ENCODE measurements at places on chromosomes 2 and 18.

- no peak for DNase-seq
These were observed 100.8 kb downstream of the ASB1 start for GRCh38 chr2:238527565-238527964.

DNA sequence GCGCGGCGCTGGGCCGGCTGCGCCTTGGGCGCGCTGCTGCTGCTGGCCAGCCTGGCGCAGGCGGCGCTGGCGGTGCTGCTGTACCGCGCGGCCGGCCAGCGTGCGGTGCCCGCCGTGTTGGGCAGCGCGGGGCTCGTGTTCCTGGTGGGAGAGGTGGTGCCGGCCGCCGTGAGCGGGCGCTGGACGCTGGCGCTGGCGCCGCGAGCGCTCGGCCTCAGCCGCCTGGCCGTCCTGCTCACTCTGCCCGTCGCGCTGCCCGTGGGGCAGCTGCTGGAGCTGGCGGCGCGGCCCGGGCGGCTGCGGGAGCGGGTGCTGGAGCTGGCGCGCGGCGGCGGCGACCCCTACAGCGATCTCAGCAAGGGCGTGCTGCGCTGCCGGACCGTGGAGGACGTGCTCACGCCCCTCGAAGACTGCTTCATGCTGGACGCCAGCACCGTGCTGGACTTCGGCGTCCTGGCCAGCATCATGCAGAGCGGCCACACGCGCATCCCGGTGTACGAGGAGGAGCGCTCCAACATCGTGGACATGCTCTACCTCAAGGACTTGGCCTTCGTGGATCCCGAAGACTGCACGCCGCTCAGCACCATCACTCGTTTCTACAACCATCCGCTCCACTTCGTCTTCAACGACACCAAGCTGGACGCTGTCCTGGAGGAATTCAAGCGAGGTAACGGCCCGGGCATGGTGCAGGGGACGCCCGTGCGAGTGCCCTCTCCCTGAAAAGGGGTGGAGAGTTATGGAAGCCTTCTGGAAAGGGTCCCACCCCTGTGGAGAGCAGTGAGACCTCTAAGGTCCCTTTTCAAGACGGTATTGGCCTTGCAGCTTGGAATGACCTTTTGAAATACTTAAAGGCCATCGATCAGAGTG lies 1.0 kb downstream of the CNNM3 start:
- peak; percentile 30 for DNase-seq

DNA sequence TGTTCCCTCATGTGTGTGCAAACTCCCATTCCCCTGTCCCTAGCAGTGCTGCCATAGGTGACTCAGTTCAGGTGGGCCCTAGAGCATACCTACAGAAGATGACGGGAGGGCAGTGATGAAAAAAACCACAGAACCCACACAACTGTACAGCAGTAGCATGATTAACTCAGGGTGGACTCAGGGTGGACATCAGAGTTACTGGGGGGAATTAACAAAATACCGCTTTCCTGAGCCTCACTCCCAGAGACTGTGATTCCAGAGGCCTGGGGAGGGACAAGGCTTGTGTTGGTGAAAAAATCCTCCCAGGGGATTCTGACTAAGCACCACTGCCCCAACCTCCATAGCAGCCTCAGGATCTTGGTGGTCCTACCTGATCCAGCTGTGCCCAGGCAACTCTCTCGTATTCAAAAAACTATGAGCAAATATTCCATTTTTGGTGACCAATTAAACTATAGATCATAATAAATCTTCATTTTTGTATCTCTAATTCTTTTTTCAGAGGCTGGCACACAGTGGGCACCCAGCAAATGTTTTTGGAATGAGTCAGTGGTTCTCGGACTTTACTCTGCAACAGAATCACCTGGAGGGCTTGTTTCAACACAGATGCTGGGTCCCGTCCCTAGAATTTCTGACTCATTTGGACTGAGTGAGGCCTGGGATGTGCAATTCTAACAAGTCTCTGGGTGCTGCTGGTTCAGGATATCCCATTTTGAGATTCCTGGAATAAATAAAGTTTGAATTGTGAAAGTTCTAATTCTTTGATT lies 84.1 kb upstream of the NABP1 start:
- peak; percentile 20 for DNase-seq

GRCh38 chr2:48250943-48251342 lies 279.0 kb upstream of the STON1 start:
- DNase-seq: no peak

GRCh38 chr18:79936641-79937040 lies 14.8 kb downstream of the SLC66A2 start:
- DNase-seq: no peak

DNA sequence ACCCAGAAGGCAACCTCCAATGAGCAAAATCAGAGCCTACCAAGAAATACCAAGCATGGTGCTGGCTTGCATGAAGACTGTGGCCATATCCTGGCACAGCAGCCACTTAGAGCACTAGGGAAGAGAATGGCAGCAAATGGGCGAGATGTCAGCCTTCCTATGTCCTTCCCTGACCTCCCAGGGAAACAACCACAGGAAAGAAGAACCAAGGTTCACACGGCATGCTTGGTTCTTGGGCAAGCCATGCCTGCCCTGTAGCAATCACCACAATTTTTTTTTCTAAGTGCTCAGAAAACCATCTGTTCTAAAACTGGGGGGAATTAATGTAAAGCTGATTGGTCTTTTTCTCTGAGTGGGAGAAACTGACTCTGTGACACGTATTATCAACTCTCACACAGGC lies 27.8 kb downstream of the GALNT14 start:
- no peak for DNase-seq

- peak; percentile 76 for DNase-seq
These were observed 779 bp upstream of the LYPD6 start for GRCh38 chr2:149329489-149330126.

- DNase-seq: no peak
These were observed 268.5 kb upstream of the ZSWIM2 start for GRCh38 chr2:187117483-187117882.

- DNase-seq: peak; percentile 33
These were observed 27.2 kb downstream of the ANKRD29 start for GRCh38 chr18:23635283-23636070.

- no peak for DNase-seq
These were observed 66.3 kb downstream of the TANC1 start for GRCh38 chr2:159034713-159035112.

- DNase-seq: no peak
These were observed 8.9 kb downstream of the EMILIN2 start for GRCh38 chr18:2855560-2856350.

DNA sequence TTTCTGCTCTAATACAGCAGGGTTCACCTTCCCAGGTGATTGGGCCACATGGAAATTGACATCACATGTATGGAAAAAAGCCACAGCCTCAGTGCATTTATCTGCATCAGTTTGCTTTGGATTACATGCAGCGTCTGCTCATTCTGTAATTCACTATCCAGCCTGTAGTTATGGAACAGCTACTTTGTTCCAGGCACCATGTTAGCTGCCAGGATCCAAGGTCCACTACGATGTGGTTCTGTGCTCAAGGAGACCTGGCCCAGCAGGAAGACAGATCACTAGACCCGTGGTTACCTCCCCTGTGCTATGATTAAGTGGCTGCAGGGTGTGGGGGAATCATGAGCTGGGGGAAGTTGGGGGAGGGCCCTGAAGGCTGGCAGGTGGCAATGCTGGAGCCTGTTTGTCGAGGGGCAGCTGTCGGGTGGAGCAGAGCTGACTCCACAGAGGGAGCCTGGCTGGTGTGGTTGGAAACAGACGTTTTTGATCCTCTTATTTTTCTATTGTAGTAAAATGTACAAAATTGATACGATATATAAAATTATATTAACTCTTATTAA lies 58.6 kb downstream of the TSHZ1 start:
- DNase-seq: no peak

DNA sequence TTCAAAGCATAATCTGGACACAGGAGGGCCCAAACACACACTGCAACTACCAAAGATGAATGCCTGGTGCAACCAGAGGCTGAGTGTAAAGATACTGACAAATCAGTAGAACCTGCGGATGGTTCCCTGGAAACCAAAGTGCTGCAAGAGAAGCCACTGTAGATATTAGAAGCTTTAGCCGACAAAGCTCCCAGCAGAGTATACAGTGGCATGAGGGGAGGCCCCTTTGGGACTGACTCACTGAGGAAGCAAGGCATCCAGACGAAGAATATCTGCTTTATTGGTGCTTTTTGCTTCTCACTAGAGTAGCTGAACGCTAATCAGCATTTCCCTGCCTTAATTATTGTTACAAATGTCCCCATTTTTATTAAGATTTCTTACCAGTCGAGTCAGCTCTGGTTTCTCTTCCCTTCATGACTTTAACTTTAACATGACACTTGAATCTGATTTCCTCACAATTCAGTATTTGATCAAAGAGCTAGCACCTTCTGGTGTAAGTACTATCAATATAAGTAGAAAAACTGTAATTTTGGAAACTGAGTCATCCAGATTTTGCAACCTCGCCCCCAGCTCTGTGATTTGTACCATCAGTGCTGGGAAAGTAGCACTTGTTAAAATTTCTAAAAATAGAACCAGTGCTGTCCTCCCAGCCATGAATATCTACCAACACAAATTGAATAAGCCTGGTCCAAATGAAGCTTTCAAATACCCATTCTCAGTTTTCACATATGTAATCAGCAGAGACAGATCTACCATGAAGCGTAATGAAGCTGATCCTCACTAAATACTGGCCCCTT lies 34.2 kb downstream of the FIGN start:
- no peak for DNase-seq

DNA sequence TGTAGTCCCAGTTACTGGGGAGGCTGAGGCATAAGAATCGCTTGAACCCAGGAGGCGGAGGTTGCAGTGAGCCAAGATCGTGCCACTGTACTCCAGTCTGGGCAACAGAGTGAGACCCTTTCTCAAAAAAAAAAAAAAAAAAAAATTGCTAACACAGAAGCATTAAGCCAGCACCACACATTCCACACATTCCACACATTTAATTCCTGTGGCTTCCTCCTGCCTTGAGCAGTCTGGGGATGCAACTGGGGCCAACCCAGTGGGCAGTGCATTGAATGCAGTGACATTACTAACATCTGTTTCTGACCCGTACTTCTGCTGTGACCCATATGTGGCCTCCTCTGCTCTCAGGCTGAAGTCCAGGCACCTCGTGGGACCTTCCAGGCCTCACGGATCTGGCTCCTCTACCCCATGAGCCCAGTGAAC lies 107.0 kb downstream of the BCL2L11 start:
- DNase-seq: peak; percentile 66

- no peak for DNase-seq
These were observed 255.4 kb downstream of the ALPK2 start for GRCh38 chr18:58373481-58373880.

DNA sequence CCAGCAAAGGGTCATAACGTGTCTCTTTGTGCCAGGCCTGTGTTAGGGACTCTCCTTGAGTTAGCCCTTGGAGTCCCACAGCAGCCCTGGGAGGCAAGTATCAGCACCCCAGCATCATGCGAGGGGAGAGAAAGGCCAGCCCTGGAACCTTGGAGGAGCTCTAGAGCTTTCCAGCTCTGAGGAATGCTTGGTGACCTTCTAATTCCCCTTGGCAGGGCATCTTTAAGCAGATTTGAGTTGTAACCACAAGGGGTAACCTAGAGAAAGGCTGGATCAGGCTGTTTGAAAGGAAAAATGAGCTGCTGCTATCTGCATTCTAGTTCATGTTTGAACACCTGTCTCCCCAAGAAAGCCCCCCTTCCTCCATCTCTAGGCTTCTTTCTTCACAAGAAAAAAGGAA lies 23.8 kb upstream of the ODC1 start:
- no peak for DNase-seq

DNA sequence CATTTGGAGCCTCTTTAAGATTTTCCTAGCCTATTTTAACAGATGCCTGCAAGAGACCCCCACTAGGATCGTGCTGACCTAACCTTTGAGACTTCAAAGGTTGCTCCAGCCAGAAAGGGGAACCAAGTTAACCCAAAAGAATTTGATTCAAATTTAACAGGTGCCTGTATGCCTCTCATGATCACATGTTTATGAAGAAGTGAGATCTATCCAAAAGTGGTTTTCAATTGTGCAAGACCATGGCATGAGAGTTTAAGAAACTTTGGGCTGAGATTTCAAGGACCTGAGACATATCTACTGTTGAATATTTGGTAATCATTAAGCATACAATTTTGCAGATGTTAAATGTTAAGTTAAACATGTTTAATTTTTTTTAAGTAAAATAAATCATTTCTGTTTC lies 1.3 kb upstream of the RSAD2 start:
- DNase-seq: no peak

GRCh38 chr2:119707117-119708087 lies 28.4 kb downstream of the TMEM177 start:
- DNase-seq: no peak

DNA sequence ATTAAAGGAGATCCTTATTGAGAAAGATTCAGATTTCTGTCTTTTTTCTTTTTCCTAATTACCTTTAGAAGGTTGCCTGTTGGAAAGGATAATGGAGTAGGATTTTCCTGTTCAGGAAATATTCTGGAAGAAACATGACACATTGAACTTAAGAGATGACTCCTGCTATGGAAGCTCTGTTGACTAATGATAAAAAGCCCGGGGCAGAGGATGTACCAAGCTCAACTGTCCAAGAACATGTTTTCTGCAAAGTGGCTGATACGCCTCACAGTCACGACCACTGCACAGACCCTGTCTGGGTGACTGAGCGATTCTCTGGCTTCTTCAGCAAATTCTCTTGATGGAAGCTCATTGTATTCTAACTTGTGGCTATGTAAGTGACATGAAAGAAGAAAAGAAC lies 86.2 kb upstream of the THOC1 start:
- DNase-seq: no peak

DNA sequence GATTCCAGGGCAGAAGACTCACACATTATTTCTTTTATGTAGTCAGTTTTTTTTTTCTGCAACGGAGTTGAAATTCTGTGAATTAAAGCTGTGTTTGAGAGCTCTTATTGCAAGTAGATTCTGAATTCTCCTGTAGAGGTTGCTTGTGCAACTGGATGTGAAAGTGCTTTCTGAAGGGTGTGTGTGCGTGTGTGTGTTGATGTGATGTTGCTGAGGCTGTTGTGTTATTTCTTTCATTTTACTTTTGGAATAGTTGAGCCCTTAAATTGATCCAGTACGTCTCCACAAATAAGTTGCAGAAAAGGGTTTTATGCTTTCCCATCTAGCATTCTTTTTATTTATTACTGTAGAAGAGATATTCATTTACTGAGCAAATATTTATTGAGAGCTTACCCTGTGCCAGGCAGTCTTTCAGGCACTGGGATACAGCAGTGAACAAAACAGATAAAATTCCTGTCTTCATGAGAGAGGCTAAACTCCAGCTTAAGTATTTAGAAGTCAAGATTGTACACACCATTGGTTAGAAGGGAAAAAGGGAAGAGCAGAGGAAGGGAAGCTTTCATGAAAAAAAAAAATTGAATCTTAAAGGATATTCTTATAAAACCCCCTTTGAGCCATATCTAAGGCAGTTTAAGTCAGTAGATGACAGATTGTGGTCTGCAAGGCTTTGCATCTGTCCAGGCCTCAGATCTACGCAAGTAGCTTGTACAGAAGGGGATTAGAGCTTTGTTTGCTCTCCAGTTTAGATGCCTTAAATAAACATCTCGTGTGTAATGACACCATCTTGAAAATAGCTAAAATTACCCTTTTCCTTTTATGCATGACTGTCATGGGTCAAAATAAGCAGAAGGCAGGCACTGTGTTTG lies 58.2 kb downstream of the MYO1B start:
- no peak for DNase-seq

- DNase-seq: no peak
These were observed 98.8 kb downstream of the INHBB start for GRCh38 chr2:120444691-120445240.

GRCh38 chr2:99956232-99957030 lies 186.0 kb downstream of the AFF3 start:
- DNase-seq: no peak

Measured in Caki2 (cell line).